ENCODE measurements at places on chromosomes 1 and 21.

GRCh38 chr1:58331156-58331555, 215.4 kb downstream of the OMA1 start:
- peak; percentile 28 for DNase-seq

- DNase-seq, result no peak
Measured at GRCh38 chr1:5947071-5947821, 45.0 kb downstream of the NPHP4 start.

DNA sequence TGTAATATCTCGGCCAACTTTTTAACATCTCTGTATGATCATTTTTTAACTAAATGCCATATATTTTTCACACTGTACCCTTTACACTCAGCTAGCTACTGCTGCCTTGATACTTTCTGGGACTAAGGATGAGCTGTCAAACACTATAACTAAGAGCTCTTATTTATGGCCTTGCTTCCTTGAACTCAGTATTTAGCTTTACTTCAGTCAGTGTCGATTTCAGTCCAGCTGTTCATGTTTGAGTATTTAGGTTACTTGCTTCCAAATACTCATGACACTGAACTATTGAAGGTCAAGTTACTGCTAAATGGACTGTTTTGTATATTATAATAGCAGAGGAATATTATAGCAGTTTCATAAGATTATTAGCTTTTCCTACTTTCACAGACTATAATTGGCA, 25.9 kb upstream of the USP25 start:
- DNase-seq, result no peak

GRCh38 chr1:28091043-28091781, 2.8 kb upstream of the EYA3 start:
- peak; percentile 62 for DNase-seq
